Naive B cell (primary cell): ENCODE measurements at places on chromosomes 16 and 17.

DNA sequence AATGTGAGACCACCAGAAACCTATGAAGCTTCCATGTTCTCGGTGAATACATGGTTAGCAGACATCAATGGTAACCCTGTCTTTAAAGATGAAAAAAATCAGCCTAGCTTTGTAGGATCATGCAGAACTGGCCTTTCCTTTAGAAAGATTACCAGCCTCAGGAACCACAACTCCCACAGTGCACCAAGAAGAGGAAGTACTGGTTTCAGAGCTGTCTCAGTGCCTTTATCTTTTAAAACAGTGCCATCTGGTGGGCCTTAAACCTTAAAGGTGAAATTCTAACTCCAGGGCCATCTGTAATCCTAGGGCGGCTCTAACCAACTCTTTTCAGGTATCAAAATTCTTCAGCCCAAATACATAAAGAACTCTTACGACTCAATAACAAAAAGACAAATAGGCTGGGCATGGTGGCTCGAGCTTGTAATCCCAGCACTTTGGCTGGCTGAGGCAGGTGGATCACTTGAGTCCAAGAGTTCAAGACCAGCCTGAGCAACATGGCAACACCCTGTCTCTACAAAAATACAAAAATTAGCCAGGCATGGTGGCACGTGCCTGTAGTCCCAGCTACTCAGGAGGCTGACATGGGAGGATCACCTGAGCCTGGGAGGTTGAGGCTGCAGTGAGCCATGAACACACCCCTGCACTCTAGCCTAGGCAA, 5.4 kb downstream of the ATPAF2 start:
- DNase-seq: peak; percentile 75
- H3K36me3 ChIP-seq: no peaks in the 10 kb centered on the region
- no peaks in the 10 kb centered on the region for H3K27me3 ChIP-seq
- H3K27ac ChIP-seq: peak overlapping the region; percentile 81
- peaks cover 30% of the 10 kb centered on the region for H3K4me1 ChIP-seq

DNA sequence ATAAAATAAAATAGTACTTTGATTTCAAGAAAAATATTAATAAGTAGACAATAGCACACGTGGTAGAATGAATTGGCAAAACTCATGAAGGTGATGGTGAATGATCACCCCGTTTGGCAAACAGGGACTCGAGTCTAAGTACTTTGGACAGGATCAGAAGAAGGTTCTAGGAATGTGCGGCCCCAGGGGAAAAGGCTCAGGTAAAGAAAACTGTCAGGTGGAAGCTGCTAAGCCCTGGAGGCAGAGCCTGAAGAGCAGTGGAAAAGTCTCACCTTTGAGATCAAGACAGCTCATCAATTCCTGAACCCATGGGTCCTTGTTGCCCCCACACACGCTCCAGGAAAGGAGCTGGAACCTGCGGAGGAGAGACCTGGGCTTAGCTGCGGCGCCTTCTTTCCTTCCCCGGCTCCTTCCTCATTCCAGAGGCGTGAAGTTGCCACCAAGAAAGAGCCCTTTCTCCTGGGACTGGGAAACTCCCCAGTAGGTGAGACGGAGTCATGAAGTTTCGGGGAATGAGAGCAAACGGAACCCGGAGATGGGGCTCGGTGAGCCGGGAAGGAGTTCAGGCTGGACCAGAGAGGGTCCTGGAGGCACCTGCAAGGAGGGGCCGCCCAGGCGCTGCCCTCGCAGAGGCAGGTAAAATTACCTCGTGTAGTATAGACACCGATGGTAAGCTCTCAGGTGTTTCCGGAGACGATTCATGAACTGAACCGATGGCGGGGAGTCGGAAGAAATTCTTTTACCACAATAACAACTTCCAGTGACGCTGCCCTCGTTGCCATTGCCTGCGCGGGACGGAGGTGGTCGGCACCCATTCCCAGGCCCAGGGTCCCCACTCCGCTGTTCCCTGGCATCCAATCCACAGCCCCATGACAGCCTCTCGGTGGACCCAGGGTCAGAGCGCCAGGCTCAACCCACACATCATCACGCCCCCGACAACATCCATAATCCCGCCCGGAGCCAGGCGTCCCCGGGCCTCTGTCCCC, 1.2 kb upstream of the ZMYND15 start:
- peak overlapping the region; percentile 93 for H3K4me3 ChIP-seq
- peak overlapping the region; percentile 97 for H3K27ac ChIP-seq
- no peaks in the 10 kb centered on the region for H3K36me3 ChIP-seq
- H3K27me3 ChIP-seq: peaks cover 6% of the 10 kb centered on the region

DNA sequence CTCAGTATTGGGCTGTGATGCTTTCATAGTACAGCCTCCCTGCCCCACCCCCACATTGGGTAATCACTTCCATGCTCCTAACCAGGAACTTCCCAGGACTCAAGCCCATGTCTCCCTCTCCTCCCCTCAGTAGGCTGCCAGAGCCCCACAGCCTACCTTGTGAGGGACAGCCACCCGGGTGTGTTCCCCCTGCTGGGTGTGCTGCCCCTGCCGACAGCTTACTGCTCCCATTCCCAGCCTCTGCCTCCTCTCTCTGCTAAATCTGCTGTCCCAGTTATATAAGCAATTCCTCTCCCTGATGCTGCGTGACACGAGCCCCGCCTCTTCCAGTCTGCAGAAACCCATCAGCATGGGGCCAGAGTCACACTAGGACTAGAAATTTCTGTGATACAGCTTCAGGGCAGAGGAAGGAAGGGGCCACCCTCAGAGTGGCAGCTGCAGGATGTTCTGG, at the start of gene RSKR:
Gene RSKR, minus strand, starts transcription at position 255 of the 451 bp plus-strand sequence. Its CDS starts 24 bp downstream, at position 231.
- H3K36me3 ChIP-seq: peaks cover 18% of the 10 kb centered on the region
- no peak for DNase-seq
- H3K27ac ChIP-seq: peak within 1 kb of the TSS; percentile 32
- peaks cover 23% of the 10 kb centered on the region for H3K4me1 ChIP-seq
- H3K27me3 ChIP-seq: no peaks in the 10 kb centered on the region

DNA sequence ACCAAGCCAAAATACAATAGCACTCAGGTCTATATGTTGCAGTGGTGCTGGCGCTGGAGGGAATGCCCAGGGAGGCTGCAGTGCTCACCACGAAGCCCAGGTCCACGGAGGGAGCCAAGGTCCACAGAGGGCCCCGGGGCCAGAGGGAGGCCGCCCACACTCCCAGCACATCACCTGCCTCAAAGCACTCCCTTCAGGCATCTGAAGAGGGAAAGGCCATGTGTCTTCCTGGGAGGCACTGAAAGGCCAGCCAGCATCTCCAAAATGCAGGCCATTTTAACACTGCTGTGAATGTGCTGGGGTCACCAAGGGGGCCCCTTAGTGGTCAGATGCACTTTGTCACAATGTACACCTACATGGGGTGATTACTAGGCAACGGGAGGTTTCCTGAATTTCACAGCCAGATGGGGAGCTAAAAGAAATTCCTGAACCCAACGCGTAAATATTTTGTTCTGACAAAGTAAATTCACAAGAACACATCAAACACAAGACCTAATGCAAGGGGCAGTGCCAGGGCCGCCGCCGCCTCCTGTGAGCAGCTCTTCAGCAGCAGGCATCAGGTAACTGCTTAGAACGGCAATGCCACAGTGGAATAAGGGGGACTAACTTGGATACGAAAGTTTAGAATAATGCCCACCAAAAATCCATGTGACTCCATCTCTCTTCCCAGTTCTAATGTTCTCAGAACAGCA, 42.8 kb downstream of the USP22 start:
- H3K36me3 ChIP-seq: no peaks in the 10 kb centered on the region
- no peak overlapping the region for H3K27ac ChIP-seq
- peaks cover 10% of the 10 kb centered on the region for H3K4me1 ChIP-seq
- no peaks in the 10 kb centered on the region for H3K27me3 ChIP-seq

DNA sequence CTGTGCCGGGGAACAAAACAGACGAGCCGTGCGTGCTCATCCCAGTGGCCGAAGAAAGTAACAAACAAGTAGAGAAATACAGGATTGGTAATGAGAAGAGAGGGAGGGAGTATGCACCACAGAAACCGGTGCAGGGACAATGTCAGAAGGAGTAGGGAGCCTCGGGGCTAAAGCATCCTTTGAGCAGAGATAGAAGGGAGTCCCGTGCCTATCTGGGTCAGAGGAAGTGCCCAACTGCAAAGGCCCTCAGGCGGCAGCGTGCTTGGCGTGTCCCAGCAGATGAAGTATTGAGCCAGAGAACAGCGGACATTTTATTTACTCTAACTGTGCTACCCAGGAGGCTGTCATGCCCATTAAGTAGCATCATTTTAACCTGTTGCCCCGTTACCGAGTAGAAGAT, 114.9 kb upstream of the CACNG5 start:
- H3K36me3 ChIP-seq: no peaks in the 10 kb centered on the region
- H3K4me1 ChIP-seq: no peaks in the 10 kb centered on the region
- H3K4me3 ChIP-seq: no peak overlapping the region

DNA sequence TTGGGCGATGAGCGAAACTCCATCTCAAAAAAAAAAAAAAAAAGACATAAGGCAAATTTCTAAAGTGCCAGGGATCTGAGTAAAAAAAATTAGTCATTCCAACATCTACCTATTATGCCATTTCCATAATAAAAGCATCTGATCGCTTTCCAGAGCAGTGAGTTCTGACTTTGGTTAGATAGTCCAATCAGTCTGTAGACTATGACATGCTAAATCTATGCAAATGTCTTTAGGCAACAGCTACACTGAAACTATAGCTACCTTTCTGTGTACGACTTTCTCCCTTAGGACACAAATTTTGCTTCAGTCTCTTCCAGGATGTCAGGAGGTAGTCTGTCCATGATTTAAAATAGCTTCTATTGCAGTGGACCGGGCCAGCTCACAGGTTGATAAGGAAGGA, 58.9 kb upstream of the ARHGAP44 start:
- no peak overlapping the region for H3K4me3 ChIP-seq
- no peak for DNase-seq
- H3K36me3 ChIP-seq: no peaks in the 10 kb centered on the region
- no peaks in the 10 kb centered on the region for H3K27me3 ChIP-seq
- no peaks in the 10 kb centered on the region for H3K4me1 ChIP-seq

GRCh38 chr17:41730479-41730878, 4.0 kb downstream of the HAP1 start:
- H3K27me3 ChIP-seq: peaks cover 46% of the 10 kb centered on the region
- DNase-seq: no peak
- no peaks in the 10 kb centered on the region for H3K36me3 ChIP-seq
- no peak overlapping the region for H3K4me3 ChIP-seq
- H3K27ac ChIP-seq: no peak overlapping the region

DNA sequence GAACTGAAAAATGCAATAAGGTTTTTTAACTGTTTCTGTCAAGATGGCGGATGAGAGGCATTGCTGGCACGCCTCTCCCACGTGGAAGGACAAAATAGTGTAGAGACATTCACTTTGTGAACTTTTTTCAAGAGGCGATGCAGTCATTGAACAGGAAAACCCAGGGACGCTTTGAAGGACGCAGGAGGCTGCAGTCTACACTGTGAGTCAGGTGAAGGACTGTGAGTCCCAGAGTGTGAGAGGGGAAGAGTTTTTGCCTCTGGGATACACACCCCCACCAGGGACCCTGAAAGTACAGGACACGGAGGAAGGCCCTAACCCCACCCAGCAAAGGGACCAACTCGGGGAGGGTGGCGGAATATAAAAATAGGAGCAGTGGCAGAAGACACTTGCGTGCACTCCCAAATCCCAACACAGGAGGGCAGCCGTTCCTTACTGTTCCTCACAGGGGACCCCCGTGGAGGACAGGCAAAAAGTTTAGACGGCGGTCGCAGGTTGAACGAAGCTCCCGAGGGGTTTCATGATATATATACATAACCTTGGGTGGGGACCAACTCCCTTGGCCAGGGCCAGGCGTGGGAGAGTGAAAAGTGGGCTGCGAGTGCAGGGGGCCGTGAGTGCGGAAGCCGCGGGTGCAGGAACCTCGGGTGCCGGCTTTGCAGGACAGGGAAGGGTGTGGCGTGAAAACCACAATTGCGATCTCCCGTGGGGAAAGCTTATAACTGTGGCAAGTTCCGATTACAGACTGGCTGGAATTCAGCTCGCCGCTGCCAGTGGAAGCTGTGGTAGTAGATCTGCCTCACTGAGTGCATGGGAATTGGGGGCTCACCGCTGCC, 82.0 kb upstream of the ALOX12 start:
- no peak overlapping the region for H3K27ac ChIP-seq
- no peaks in the 10 kb centered on the region for H3K36me3 ChIP-seq
- peaks cover 14% of the 10 kb centered on the region for H3K4me1 ChIP-seq
- DNase-seq: peak; percentile 70
- H3K27me3 ChIP-seq: peaks cover 29% of the 10 kb centered on the region

DNA sequence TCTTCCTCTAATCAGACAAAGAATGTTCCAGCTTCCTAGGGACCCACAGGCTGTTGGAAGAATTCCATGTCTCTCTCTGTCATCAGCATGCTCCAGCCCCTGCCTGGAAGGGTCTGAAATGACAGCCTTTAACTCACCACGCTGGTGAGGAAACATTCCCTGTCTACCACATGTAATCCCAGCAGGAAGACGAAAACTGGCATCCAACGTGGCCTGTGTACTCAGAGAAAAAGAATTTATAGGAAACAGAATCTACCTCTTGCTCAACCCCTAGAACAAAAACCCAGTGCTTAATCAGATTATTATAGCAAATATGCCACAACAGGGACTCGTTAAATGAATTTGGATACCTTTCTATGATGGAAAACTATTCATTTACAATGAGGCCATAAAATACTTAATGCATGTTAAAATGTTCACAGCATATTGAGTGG, 147.3 kb upstream of the FOXF1 start:
- no peaks in the 10 kb centered on the region for H3K4me1 ChIP-seq
- H3K36me3 ChIP-seq: no peaks in the 10 kb centered on the region
- no peak for DNase-seq

- DNase-seq: no peak
- peaks cover 56% of the 10 kb centered on the region for H3K27me3 ChIP-seq
- H3K27ac ChIP-seq: no peak overlapping the region
Measured at GRCh38 chr17:57772774-57773173, 27.7 kb upstream of the CCDC182 start.

DNA sequence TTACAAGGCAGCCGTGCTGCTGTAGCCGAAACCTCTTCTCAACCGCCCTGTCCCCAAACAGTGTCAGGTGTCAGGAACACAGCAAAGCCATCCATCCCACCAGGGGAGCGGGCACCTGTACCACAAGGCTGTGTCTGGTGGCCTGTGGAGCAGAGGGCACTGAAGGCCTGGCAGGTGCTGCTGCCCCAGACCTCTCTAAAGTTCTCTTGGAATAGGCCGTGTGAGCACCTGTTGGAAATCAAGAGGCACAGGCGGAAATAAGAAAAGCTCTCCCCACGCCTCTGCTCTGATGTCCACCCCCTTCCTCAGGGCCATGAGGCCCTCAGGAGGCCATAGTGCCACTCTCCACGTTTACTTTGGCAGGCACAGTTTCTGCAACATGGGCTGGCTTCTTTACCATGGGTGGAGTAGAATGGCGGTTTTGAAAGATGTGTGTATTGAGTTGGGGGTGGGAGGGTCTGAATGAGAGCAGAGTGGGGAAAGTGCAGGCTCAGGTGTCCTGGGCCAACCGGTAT, 99.9 kb upstream of the ZNF750 start:
- H3K36me3 ChIP-seq: peaks cover 60% of the 10 kb centered on the region
- H3K4me3 ChIP-seq: no peak overlapping the region
- DNase-seq: no peak
- no peaks in the 10 kb centered on the region for H3K27me3 ChIP-seq
- no peak overlapping the region for H3K27ac ChIP-seq

GRCh38 chr16:13390093-13390985, 488.9 kb downstream of the SHISA9 start:
- H3K27ac ChIP-seq: peak overlapping the region; percentile 1
- no peak overlapping the region for H3K4me3 ChIP-seq
- peak; percentile 10 for DNase-seq
- peaks cover 7% of the 10 kb centered on the region for H3K36me3 ChIP-seq
